Activated gamma-delta T cell treated with Interleukin-2 at 50 U/mL for 16 hours (primary cell): ENCODE measurements at places on chromosomes 2 and 18.

GRCh38 chr2:43031471-43032212 lies 194.8 kb downstream of the ZFP36L2 start:
- DNase-seq = no peak

DNA sequence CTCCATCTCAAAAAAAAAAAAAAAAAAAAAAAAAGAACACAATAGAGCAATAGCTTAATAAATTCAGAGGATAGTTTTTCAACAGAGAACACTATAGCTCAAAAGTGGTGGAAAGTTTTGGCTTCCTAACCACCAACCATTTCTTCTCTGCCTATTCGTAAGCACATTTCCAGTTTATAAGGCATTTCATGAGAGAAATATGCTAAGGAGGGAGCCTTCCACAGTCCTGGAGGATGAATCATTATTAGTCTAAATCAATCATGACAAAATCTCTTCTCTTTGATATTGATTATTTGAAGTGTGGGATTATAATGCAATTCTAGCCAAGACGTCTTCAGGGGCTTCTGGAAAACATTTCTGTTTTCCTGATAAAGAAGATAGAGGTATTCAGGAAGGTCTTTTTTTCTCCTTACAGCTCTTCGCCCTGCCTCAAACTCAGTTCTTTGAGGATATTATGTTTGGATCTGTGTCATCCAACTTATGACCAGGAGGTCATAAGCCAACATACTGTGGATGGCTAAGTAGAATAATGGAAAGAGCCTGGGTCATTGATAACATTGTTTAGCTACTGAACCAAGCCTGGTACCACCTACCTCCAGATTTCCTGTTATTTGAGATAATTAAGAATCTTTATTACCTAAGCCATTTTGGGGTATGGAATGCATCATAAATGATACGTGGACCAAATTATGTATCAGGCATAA lies 207.3 kb downstream of the TRIB2 start:
- no peak for DNase-seq

DNA sequence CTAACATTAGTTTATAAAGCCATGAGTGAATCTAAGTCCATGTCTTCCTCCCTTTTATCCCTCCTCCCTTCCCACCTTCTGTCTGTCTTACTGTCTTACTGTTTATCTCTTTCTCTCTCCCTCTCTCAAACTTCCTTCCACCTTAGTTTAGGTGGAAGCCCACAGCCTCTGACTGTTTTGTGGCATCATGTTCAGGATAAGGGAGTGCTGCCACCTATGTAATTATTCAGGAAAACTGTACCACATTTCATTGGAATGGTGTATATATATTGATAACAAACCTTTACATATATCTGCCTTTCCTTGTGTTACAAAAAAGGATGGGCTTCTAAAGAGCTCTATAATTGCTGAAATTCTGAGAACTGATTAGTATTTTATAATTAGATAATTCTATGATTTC lies 48.7 kb downstream of the NETO1 start:
- no peak for DNase-seq

DNA sequence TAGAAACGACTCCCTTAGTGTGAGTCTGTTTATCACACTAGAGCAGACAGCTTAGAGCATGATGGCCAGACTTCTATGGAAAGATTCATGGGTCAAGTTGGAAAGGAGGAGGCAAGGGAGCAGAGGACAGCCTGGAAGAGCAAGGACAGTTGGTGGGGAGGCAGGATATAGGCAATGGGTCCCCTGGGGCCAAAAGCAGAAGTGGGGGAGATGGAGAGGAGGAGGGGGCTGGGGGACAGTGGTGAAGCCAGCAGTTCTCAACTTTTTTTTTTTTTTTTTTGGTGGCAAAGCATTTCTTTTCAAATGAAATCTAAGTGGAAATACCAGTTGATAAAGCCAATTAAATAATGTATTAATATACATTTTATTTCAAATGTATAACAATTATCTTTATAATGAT lies 197.9 kb downstream of the HRH4 start:
- no peak for DNase-seq

DNA sequence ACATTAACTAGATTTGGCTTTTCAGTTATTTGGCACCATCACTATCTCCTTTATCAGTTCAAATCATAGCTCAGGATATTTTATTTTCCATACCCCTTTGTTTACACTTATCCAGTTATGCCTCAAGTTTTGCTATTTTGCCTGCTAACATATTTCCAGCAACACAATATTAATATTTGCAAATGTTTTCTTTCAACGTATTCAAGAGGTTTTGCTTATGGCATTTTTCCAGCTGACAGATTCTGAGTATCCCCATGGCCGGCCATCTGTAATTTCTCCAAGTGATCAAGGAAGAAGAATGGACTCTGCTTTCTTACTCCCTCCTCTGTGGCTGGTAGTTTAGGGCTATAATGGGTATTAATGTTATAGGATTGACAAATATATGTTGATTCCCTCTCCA lies 49.4 kb downstream of the RND3 start:
- DNase-seq = no peak

DNA sequence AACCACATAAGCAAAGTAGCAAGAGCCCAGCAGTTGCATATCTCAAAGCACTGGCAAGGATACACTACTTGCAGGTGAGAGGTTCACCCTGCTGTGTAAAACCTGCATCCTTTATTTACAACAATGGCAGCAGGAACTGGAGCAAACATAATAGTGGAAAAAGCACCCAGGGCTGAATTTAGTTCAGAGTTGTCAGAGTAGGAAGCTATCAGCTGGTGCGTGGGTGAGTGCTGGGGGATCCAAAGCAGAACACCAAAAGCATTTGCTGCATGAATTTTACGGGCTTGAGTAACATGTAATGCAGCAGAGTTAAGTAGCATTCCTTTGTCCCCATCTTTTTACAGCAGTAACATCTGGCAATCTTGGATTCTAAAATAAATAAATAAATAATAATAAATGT lies 73.5 kb upstream of the SRD5A2 start:
- DNase-seq = no peak

GRCh38 chr2:149021271-149021719 lies 17.2 kb upstream of the LYPD6B start:
- DNase-seq = no peak

- DNase-seq = peak; percentile 33
Measured at GRCh38 chr2:675982-676646, 1.1 kb downstream of the TMEM18 start.
